Fibroblast of skin of left biceps (primary cell): ENCODE measurements at places on chromosomes 2 and 18.

GRCh38 chr2:45498661-45499550 is 112.2 kb downstream of the SRBD1 start:
- no peak for DNase-seq

DNA sequence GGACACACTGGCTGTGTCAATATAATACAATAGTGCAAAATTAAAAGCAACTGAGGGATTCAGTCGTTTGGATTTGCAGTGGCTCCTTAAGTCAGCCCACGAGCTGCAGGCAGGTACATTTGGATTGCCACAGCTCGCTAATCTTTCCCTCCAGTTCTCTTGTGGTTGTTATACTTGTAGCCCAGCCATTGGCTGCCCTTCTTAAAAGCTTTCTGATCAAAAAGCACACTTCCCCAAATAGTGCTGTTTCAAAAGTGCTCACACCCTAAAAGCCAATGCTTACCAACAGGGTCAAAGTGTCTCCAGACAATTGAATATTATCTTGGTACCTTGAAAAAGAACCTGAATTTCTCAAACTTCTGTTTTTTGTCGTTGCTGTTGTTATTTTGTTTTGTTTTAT is 404.7 kb upstream of the FAM98A start:
- DNase-seq: no peak

GRCh38 chr2:43218155-43218701 is 8.2 kb downstream of the ZFP36L2 start:
- DNase-seq: no peak

DNA sequence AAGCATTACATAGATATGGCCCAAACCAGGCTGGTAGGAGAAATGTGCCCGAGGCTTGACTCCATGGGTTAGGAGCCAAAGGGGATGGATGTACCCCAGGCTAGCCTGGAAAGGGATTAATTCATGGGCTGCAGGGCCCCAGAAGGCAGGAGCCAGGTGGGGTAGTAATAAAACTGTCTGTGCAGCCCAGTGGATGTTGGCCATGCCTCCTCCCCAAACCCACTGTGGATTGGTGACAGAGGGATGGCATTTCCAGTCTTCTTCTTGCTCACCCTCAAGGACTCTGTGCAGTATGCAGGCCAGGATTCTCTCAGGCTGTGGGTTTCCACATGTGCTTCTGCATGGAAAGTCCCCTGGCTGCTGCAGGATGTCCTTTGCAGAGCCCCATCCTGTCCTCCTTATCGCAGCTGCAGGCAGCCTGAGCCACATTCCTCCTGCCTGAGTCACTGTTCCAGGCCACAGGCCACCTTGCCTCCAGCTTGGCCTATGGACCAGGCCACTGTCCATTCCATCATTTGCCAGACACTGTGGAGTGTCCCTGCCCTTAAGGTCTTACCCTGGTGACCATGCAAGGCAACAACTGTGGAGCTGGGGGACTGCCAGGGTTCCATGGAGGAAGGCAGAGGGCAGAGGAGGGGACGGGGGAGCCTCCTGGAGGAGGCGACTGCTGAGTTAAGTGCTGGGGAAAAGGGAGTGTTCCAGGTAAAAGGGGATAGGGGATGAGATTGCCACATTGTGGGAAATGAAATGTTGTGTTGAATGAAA is 38.9 kb downstream of the INO80C start:
- DNase-seq: no peak

DNA sequence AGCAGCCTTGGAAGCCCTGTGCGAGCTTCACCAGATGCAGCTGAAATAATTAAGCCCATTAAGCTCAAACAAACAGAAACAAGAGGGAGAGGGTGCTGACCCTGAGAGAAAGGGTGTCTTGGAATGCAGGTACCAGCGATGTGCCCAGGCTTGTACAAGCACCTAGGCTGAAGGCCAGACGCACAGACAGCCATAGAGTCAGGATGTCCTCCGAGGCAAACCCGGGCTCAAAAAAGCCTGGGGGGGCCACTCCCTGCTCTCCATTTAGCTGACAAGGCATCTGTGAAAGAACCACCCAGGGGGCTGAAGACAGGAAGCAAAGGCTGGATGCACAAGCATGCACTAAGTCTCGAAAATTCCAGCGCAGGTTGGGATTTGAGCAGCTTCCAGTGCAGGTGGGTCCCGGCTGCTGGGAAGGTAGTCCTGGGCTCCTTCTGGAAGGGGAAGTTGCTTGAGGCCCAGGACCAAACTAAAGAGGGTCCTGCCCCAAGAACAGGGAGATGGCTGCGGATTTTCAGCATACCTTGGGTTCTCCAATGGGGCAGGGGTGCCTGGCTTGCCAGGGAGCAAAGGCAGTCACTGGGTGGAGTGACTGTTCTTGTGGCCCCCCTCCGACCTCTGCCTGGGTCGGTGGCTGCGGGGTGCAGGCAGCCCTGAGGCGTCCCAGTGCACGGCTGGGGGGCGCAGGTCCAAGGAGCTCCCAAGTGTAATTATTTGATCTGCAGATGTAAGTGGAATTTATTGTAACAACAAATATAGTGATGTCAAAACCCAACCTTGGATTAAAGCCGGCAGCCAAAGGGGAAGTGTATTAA is 5.9 kb downstream of the GBX2 start:
- DNase-seq: no peak

GRCh38 chr2:233447506-233448219 is 93.4 kb downstream of the DGKD start:
- no peak for DNase-seq

GRCh38 chr2:207180741-207181140 is 15.0 kb upstream of the KLF7 start:
- DNase-seq: no peak

DNA sequence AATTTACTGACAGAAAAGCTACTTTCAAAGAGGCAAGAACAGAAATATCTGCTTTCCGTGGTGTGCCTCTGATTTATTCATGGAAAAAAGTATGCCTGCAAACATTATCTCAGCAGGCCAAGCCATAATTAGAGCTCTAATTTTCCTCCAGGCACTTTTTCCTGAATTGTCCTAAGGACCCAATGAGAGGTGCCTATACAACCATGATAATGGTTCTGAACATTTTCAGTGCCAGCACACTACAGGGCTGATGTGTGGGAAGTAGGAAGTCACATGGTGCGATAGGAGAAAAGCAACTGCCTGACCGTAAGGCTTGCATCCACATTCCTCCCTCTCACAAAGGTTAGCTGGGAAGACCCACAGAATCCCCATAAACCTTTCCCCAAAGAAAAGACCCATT is 45.9 kb upstream of the EGR4 start:
- no peak for DNase-seq

DNA sequence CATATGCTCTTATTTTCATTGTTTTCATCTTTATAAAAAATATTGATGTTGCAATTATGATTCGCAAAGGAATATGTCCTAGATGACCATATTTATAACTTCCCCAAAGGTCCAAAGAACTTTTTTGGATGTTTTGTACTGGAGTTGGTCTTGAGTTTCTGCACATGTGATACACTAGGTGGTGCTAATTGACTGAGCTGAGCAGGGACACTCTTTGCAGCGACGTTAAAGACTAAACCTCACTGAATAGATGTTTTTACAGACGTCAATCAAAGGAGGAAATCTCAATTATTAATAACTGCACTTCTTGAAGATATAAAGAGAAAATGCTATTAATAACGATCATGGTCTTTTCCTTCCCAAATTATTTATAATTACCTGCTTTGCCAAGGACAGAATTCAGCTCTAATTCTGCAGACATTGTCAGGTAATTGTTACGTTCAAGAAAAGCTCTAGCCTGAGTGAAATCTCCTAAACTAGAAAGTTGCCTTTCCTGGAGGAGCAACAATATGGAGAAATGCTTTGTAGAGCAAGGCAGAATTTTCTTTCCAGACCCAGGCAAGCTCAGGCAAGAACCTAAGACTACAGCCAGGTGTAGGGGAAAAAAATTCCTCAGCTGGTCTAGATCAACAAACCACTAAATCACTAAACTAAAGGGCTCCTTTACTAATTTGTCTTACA is 119.3 kb upstream of the RBBP8 start:
- no peak for DNase-seq

DNA sequence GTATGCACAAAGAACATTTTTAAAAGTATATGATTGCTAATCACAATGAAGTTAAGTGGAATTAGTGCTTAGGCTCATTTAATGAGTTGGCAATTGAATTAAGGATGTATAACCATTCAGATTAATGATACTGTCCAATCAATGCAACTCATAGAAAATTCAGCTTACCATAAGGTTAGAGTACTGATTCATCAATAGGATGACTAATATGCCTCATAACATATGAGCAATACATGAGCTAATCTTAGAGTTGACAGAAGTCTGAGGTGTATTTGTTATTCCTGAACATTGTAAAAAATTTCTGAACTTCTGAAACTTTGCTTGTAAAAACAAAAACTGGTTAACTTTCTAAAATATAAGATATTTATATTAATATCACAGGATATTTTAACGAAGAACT is 118.3 kb upstream of the NETO1 start:
- no peak for DNase-seq

DNA sequence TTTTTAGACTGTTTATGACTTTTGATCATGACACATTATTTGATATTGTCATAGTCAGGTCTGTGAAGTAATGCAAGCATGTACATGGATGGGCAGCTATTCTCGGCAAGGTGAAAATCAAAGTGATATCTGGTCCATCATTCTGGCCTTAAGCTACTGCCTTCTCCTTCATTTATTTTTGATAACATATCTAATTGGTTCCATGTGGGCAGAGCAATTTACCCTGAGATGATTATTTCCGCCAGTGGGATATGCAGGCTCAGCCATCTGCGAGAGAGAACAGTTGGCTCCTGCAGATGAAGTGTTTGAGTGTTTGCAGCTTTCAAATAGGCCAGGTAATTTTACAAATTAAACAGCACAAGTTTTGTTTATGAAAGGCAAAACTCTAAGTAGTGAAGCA is 116.4 kb downstream of the LYPD6 start:
- no peak for DNase-seq

DNA sequence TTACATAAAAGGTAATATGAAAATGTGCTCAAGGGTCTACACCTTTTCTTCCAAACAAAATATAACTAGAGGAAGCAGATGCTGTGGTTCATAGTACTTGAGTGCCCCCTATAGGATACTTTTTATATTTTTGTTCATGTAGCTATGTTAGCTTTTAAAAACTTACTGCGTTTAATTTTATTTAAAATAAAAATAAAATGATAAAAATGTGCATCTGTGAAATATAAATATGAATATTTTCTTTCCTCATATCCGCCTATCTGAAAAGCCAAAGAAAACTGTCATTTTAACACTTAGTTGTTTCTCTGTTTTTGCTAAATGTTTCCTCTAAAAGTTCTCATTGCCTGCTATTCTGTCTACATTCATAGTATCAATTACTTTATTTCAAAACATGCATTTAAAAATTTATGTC is 9.6 kb upstream of the LRP1B start:
- DNase-seq: no peak
